Activated CD8-positive, alpha-beta memory T cell treated with anti-CD3 and anti-CD28 coated beads for 1 hour (primary cell): ENCODE measurements at places on chromosomes 3 and 15.

DNA sequence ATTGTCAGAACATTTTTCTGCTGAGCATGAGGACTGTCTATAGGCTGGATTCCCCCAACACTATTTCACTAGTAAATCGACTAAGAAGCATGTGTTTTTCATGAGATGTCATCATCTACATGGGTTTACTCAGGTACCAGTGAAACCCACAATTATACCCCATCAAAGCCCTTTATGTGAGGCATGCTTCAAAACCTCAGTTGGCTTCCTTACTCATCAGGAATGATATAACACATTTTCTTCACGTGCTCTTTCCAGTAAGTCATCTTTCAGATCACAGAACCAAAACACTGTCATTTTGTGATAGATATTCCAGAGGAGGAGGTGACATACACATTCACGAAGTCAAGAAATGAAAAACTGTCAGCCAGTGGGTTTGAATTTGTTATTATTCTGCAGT, 116.5 kb downstream of the ANO10 start:
- DNase-seq = no peak

DNA sequence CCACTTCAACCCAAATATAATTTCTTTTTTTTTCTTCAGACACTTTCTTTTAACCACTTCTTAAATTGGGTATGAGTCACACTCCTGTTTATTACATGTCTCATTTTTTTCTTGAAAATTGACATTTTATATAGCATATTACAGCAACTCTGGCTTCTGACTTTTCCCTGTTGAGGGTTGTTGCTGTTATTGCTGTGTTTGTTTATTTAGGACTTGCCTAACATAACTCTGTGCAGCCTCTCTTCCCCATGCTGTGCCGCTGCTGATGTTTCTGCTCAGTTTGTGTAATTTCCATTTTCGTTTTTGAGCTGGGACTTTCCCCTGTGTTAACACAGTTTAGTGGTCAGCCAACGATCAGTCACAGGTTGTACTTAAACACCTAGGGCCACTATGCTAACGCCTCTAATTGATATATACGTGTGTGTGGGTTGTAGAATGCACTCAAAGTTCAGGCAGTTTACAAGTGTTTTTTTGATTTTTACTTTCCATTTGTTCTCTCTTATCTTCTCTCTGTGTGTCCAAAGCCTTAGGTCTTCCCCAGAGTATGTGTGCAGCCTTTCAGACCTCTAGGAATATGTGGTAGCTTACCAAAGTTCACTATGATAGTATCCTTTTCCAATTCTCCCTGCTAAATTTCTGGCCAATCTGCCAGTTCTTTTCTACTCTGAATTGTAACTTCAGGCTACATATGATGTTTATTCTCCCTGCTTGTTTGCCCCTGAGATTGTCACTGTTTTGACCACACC, 337.2 kb downstream of the ZBTB20 start:
- DNase-seq = peak; percentile 2

GRCh38 chr3:60048447-60048848, 998.6 kb upstream of the CFAP20DC start:
- no peak for DNase-seq

DNA sequence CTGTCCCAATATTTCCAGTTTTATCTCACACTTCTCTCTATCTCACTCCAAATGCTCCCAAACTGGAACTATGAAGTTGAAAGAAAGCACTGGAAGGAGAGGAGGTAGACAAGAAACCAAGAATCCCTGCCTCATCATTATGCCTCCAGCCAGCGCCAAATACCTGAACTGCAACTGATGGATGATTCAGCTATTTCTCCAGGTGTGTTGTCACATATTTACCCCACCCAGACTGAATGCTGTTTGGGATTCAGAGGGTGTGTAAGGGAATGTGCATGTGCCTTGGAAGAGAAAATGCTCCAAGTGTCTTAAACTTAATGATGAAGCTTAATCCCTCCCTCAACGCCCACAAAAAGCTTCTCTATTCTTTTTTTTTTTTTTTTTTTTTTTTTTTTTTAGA, 269.5 kb upstream of the ATP11B start:
- no peak for DNase-seq

DNA sequence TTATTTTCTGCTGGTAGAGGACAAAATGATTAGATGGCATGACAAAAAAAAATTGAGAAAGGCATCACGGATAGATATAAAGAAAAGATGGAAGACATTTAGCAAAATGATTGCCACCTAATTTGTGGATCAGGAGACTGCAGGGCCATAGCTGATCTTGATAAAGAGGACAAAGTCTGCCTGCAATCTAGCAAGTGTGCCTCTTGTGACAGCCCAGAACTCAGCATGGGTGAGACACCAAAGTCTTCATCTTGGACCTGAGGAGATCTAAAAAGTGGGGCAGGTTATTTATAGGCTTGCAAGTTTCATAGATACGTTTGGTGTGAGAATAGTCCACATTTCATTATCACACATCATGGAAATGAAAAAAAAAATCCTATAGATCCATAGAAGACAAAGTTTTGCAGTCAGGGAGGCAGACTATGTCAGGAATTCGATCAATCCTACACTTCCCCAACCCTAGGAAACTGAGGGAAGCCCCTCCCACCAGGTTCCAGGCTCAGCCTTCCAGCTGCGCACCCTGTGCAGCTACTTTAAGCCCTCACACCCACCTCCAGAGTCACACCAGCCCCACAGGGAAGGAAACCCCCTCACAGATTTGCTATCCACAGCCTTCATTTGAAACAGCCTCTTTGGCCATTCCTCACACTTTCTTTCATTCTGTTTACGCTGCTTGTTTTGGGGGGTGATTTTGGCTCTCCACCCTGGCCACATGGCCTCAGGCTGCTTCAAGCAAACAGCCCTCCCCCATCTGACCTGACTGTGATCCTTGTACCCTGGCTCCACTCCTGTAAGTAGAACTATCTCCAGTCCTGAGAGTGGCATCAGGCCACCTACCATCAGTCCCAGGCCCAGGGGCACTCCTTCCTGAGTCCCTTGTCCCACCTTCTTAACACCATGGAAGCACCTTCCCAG, 28.1 kb upstream of the KLHL6 start:
- DNase-seq = no peak

DNA sequence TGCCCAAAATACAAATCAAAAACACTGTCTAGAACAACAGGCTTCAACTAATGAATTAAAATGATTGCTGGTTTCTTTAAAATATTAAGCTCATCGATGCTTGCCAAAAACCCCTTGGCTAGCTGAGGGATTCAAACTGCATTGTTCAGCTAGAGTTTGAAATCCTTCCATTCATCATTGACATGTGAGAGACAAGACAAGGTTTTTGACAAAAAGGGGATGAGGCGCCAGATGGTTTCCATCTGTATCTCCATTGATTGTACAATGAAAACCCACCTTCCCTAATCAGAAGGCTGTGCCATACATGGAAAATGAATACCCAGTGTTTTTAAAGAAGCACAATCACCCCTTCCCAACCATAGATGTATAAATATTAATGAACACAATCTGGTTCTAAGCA, 67.8 kb downstream of the THRB start:
- DNase-seq = no peak

- no peak for DNase-seq
Measured at GRCh38 chr15:66848116-66848515, 146.1 kb downstream of the SMAD6 start.

DNA sequence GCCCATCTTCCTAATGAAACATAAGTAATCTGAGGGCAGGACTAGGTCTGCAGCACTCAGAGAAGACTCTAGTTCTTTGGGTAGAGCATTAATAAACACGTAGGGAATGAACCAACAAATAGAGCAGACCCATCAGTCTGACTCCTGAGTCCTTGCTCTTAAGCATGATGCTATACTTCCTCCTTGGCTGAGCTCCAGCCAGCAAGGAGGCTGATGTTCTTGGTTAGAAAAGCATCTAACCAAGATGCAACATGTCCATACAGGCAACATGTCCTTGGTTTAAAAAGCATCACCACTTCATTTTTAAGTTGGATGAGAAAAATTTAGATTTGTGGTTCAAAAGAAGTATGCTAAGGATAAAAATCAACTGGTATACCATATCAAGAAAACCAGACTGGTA, 8.5 kb upstream of the MYH15 start:
- DNase-seq = no peak
